Substantia nigra (tissue), 51 donors: ENCODE measurements at places on chromosomes 7 and 10.
A peak's percentile ranks its signal among the peaks of the same experiment; 100 is the strongest.

DNA sequence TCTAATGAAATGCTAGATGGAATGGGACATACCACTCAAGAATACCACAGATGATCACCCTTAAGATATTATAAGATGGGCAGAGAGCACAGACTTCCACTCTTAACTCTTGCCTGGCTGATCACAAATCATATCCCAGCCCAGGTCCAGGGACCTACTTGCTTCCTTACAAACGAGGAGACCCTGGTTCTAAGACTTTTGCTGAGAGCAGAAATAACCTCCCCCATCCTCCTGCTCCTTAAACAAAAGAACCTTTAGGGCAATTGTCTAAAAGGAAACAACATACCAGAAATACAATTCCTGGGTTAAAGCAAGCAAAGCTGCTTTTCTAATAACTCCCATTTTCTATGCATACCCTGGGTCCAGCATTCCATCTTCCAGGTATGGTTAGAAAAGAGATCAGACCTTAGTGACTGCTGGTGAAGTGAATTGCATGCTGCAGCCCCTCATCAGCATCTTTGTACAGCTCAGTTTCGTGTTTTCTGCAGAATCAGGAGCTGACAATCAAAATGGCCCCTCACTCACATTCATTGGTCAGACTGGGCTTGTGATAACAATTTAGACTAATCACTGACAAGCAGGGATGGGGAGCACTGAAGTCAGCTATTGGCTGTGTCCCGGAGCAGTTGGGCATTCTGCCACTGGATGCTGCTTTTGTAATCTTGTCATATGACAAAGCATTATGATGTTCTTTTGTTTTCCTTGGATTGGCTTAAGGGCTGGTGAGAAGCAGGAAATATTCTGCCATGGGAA, 14.6 kb downstream of the IFIT3 start:
- peak; percentile 75 for DNase-seq

DNA sequence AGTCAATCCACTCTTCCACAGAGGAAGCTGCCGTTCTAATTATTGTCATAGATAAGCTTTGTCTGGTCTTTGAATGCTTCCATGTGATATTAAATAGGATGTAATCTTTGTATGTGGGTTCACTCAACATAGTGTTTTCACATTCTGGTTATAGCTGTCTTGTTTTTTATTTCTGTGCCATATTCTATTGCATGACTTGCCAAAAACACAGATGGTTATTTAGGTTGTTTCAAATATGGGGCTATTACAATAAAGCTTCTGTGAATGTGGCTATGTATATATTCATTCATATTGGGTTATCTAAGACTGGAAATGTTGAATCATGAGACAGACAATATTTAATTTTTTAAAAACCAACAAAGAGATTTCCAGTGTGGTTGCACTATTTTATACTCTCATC, 1109.3 kb upstream of the LRRTM3 start:
- DNase-seq = no peak

DNA sequence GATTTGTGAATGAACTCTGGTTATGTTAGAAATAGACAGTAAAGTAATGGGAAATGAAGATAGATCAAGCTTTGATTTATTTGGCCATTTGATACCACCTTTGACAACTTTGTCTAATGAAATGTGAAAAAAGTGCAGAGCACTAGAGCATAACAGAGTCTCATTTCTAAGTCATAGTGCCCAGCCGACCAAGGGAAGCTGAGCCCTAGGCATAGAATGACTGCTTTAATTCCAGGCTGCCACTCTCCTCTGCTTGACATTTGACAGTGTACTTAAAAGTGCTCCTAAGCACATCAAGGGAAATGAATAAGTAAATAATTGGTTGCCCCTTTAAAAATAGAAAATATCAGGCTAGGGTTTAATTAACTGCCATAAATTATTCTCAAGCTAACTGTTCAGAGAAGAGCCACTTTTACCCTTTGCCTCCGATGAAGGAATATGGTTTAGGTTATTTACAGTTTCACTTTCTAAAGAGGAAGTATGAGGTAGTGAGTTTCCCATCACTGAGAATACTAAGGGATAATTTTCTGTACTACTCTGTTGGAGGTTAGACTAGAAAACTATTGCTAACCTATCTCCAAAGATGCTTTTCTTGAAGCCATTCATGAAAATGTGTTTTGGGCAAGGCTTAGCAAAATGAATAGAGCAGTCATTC, 591.6 kb downstream of the REEP3 start:
- no peak for DNase-seq

GRCh38 chr7:102061981-102062390, 224.7 kb upstream of the SH2B2 start:
- no peak for DNase-seq

GRCh38 chr10:59073456-59074053, 102.9 kb upstream of the PHYHIPL start:
- no peak for DNase-seq

- DNase-seq = no peak
Measured at GRCh38 chr7:114648680-114649079, 234.1 kb downstream of the FOXP2 start.

- no peak for DNase-seq
Measured at GRCh38 chr7:6026820-6027311, 4.3 kb upstream of the ANKRD61 start.

DNA sequence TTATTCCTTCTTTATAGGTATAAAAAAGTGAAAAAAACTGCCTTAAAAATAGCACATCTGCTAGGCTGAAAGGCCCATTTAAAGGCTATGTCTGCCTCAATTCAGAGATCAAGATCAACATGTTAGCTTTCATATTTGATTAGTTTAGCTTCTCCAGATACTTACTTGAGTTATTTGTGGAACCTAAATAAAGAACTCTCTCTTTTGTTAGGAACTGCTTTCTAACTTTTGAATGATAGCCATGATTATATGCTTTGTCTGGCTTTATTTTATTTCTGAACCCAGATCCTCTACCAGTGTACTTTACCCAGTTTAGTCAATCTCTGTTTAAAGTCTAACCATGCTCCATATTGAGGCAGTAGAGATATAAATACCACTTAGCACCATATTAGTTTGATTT, 515.5 kb upstream of the SEMA3D start:
- DNase-seq = no peak

DNA sequence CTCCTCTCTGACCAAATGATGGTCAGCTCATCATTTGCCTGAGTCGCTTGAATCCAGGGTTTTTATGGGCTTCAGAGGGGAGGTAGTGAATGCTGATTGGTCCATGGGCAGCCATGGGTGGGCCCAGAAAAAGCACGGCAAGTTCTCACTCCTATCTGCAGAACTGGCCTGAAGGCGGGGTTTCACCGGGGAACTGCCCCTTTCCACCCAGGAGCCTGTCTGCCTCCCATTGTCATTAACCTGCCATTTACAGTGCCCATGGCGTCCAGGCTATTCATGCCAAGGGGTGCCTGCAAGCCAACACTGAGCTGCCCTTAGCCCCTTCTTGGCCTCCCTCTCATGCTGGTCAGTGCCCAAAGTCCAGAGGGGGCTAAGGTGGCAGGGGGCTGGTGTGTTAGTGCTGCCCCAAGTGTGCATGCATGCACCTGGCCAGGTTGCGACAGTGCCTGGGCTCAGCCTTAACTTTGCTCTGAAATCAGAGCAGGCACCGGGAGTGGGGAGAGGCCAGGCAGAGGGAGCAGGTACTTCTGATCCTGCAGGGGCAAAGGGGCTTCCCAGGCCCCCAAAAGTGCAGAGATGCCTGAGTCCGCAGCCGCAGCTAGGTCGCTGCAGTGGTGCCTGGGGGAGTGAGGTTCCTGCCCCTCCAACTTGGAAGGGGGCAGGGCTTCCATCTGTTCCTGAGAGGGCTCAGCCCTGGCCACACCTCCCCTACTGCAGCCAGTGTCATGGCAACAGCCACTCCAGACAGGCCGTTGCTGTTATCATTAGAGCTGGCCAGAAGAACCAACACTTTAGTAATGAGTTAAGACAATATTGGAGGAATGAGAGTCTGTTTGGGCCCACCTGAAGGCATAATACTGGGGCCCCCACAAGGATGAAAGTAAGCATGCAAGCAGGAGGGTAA, 561.6 kb downstream of the GRM8 start:
- no peak for DNase-seq

DNA sequence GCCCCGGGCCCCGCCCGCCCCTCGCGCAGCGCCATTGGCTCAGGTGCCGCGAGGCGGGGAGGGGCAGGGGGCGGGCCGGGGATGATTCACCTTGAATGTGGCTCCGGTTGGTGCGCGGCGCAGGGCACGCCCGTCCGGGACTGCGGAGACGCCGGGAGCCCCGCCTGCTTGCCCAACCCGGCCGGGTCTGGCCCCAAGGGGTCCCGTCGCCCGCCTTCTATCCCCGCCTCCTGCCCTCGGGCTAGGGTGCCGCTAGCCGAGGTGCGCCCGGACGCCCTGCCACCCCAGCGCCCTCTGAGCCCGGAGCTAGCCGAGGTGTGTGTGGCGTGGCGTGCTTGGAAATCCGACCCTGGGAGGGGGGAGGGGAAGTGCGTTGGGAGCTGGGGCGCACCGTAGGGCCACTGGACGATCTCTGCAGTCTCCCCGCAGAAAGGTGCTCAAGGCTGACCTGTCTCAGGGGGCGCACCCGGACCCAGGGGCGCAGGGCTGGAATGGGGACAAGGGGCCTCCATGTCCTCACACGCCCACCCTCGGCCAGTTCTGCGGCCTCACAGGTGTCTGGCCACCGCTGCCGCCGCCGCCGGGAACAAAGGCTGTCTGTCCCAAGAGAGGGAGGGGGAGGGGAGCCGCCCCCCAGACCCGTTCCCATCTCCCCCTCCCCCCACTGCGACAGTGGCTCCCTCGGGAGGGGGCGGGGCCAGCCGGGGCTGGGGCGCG, 168.9 kb downstream of the NRF1 start:
- no peak for DNase-seq

- DNase-seq = no peak
Measured at GRCh38 chr7:87543623-87544022, 57.1 kb downstream of the ABCB1 start.

- no peak for DNase-seq
Measured at GRCh38 chr7:88396948-88397322, 90.2 kb upstream of the STEAP4 start.

DNA sequence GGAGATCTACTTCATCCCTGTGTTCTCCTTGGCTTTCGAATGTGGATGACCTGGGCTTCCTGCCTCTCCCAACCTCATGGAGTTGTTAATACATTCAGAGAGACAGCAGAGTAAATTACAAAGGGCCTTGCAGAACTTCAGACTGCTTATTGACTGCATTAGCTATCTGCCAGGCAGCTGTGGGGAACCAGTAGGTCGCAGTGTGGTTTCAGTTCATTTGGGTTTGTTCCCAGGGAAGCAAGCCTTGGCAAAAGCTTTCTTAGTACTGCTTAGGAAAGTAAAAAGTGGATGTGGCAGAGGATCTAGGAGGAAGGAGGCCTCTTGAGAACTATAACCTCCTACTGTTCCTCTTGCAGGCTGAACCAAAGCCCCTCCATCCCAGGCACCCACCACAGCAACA, 9.2 kb downstream of the NPFFR1 start:
- no peak for DNase-seq

GRCh38 chr10:86291616-86292340, 74.8 kb downstream of the GRID1 start:
- DNase-seq = no peak

DNA sequence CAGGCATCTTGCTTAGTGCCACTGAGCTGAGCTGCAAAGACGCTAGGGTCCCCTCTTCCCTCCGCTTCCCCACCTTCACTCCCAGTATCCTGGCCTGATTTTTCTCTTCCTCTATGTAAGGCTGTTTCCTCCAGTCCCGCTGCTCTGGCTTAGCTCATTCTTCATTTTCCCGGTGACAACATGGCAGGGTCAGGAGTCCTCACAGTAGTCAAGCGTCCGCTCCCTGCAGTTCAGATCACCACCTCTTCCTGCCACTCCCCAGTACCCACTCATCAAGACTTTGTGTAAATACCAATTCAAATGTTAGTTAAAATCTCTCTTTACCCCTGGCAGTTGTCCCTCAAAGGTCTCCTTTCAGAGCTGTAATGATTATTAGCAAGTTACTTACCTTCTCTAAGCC, 650.4 kb upstream of the CELF2 start:
- no peak for DNase-seq

- no peak for DNase-seq
Measured at GRCh38 chr10:30170814-30171213, 111.4 kb upstream of the JCAD start.

DNA sequence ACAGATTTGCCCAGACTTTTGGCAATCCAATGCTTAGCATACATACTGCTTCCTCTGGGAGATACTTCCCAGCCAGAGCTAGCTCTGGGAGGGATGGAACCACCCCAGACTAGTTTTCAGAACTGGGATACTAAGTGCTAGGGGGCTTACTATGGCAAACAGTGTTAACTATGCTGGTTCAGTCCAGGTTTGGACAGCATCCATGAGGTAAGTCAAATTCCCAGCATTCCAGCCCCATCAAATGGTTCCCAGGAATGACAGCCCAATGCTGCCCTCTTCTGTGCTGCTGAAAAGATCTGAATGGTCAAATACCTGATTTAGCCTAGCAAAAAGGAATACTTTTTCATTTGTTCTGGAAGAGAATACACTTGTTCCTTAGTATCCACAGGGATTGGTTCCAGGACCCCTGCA, 141.7 kb upstream of the CCDC6 start:
- DNase-seq = no peak

- DNase-seq = no peak
Measured at GRCh38 chr7:79236352-79237028, 217.0 kb downstream of the MAGI2 start.

- no peak for DNase-seq
Measured at GRCh38 chr7:27178366-27178765, 4.2 kb upstream of the HOXA10 start.

- DNase-seq = peak; percentile 12
Measured at GRCh38 chr7:27346531-27347275, 104.1 kb downstream of the EVX1 start.

GRCh38 chr7:16428672-16429071, 7.3 kb upstream of the CRPPA start:
- DNase-seq = no peak

- no peak for DNase-seq
Measured at GRCh38 chr7:156001496-156002260, 189.4 kb upstream of the SHH start.

- DNase-seq = no peak
Measured at GRCh38 chr10:103787331-103787730, 68.0 kb downstream of the SH3PXD2A start.

DNA sequence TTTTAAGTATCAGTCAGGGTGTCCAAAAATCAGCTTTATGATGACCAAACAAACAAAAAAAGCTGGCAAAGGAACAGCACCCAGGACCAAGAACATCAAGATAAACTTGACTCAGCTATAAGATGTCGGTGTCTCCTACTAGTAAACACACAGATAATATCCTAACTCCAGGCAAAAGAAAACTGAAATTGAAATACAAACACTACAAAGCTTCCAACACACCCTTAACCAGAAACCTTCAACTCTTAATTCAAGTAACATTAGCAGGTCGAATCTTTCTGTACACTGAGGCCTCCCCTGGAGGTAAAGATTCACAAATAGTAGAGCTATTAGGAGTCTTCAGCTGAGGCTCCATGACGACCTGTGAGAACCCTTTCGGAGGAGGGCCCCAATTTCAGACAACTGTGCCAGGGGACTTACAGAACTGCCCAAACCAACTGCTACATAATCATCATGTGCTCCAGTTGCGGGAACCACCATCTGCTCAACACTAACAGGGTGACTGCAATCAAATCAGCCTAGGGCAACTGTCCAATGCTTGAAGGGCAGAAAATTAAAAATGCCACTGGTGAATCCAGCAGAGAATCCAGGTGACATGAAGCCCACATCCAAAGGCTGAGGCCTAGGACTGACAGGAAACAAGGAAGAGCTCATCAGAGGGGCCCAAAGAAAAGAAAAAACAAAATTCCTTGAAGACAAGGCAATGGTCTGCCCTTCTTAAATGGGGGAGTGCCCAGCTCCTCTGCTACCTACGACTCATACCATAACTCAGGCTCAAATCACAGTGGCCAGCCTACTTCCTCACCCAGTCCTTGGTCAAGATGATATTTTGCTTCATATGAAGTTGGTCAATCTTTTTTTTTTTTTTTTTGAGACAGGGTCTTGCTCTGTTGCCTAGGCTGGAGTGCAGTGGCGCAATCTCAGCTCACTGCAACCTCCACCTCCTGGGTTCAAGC, 20.0 kb downstream of the XPNPEP1 start:
- no peak for DNase-seq
